ENCODE measurements at places on chromosomes 1 and 21. TPM values are rescaled to one million over a fixed set of nuclear protein-coding genes. Genes with fewer than 3 reads are reported as not detected.

GRCh38 chr1:209723756-209724693 is 19.4 kb downstream of the HSD11B1 start:
- no peak for DNase-seq

DNA sequence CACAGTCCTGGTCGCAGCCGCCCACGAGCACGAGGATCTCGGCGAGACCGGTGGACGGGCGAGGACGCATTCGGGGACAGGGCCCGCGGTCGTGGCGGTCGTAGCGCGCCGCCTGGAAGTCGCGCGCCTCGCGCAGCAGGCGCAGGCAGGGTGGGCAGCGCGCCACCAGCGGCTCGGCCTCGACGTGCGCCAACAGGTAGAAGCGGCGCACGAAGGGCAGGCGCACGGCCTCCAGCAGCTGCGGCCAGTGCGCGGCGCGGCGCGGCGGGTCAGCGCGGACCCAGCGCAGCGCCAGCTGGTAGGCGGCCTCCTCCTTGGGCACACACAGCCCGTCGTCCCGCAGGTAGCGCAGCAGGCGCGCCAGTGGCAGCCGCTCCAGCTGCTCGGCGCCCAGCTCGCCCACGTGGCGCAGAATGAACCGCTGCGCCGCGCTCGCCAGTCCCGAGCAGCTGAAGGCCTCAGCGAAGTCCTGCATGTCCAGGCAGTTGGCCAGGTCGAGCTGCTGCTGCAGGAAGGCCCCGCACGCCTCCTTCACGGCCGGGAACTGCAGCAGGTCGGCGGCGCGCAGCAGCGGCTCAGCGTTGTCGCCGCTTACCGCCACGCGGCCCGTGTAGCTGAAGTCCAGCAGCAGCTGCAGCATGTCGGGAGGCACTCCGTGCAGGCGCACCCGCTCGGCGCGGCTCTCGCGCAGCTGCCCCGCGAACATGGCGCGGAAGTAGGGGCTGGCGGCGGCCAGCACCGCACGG is 573 bp downstream of the KLHL21 start:
- DNase-seq = peak; percentile 85

DNA sequence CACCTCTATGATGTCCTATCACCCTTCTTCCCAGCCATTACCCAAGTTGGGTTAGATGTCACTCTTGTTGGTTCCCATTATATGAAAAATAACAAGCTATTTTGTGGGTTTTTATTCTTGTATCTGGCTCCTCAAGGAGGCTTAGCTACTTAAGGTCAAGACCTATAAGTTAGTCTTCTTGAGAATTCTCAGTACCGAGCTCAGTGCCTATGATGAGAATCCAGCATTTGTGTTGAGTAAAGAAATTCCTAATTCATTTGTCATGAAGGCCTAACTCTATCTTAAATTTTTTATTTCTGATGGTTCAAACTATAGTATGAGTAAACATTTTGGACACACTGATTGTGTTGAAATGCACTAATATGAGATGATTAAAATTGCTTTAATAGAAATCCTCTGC is 15.9 kb downstream of the NUF2 start:
- DNase-seq = no peak

DNA sequence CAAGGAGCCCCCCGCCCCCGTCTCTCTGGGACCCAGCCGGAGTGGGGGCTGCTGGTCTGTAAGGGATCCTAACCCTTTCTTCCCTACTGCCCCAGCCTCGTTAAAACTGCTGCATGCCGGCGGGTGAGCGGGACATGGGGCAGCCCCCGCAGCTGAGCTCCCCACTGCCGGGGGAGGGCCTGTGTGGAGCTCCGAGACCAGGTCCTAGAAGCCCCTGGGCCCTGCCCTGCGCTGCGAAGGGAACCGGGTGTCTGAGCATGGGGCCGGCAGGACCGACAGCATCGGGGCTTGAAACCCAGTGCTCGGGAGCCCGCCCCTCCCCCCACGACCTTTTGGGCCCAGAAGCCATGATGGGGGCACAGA is 9.2 kb upstream of the COL6A1 start:
- no peak for DNase-seq

DNA sequence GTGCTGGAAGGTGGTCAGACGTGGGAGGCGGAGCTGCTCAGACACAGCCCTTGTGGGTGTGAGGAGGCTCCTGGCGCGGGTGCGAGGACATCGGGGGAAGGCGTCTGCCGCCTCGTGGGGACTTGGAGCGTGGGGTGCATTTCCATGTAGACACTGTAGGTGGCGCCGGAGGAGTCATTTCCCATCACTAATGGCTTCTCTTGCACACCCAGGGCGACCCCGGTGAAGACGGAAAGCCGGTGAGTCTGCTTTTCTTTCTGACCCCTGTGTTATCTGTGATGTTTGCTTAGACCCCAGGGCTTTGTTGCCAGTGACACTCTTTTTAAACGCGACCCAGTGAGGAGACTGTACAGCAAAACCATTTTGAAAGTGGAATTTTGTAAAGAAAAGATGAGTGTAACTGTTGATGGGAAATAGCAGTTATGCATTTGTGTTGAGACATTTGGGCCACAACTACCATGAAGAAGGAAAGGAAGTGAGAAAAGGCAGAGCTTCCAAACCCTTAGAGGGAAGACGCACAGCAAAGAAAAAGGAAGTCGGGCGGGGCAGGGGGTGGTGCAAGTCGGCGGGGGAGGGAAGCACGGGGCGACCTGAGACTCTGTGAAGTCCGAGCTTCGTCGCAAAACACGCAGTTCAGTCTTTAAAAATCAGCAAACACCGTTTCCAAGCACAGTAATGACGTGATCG is 64.0 kb downstream of the SLC19A1 start:
- DNase-seq = peak; percentile 78

GRCh38 chr1:226125831-226126230 is 60.7 kb downstream of the ACBD3 start:
- peak; percentile 33 for DNase-seq

DNA sequence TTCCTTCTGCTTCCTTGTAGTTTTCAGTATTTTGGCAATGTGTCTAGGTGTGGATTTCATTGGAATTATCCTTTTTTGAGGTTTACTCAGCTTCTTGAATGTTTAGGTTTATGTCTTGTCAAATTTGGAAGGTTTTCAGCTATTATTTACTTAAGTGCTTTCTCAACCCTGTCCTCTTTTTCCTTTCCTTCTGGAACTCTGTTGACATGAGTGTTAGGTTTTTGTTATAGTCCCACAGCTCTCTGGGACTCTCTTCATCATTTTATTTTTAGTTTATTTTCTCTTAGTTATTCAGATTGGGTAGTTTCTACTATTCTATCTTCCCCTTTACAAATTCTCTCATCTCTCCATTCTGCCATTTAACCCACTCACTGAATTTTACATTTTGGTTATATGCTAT is 63.1 kb upstream of the GPR88 start:
- no peak for DNase-seq

DNA sequence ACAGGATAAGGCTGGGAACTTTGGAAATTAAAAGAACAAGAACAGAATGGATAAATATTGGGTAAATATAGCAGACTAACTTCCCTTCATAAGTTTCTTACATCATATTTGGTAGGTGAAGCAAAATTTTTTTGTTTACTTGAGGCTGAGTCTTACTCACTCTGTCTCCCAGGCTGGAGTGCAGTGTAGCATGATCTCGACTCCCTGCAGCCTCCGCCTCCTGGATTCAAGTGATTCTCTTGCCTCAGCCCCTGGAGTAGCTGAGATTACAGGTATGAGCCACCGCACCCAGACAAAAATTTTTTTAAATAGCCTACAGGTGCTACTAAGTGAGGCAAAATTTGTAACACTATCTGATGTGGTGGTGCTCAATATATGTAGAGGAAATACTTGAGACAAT is 50.7 kb downstream of the TM2D1 start:
- no peak for DNase-seq

- DNase-seq = no peak
Measured at GRCh38 chr1:72649991-72650390, 367.7 kb upstream of the NEGR1 start.

- DNase-seq = no peak
Measured at GRCh38 chr1:5815211-5815610, 177.0 kb downstream of the NPHP4 start.

- DNase-seq = no peak
Measured at GRCh38 chr1:43904660-43905551, 28.7 kb upstream of the ARTN start.

GRCh38 chr21:44349847-44350772 is 3.3 kb upstream of the TRPM2 start:
- no peak for DNase-seq

DNA sequence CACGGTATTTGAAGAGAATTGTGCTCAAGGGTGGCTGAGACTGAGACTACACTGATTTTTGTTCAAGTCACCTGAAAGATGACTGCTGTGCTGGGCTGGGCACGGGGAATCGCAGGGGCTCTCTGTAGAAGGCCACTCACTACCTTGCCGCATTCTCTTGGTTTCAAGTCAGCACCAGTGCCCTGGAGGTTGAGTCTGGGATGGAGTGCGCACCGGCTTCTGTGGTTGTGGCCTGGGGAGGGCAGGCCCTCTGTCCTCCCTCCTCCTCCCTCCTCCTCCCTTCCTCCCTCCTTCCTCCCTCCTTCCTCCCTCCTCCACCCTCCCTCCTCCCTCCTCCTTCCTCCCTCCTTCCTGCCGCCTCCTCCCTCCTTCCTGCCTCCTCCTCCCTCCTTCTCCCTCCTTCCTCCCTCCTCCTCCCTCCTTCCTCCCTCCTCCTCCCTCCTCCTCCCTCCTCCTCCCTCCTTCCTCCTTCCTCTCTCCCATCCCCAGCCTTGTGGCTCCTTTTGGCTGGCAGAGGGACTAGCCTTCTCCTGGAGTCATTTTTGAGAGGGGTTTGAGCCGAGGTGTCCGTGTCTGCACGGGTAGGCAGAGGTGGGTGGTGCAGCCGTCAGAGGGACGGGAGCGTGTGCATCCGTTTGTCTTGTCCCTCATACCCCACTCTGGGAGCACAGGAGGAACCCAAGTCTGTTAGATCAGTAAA is 9.5 kb downstream of the RER1 start:
- DNase-seq = no peak

DNA sequence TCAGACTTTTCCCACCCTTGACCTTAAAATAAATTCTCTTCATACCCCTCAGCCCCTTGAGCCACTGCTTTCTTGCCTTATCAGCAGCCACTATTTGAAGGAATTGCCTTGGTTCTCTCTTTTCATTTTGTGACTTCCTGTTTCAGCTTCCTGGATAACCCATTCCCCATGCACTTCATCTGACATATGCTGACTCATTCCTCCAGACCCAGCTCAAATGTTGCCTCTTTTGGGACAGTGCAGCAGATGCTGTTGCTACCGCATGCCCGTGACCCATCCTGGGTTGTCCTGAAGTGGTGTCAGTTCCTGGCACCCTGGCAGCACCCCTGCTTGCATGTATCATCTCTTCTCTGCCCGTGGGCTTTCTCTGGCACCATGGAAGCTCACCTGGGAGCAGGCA is 496.1 kb downstream of the PTPRU start:
- DNase-seq = no peak

DNA sequence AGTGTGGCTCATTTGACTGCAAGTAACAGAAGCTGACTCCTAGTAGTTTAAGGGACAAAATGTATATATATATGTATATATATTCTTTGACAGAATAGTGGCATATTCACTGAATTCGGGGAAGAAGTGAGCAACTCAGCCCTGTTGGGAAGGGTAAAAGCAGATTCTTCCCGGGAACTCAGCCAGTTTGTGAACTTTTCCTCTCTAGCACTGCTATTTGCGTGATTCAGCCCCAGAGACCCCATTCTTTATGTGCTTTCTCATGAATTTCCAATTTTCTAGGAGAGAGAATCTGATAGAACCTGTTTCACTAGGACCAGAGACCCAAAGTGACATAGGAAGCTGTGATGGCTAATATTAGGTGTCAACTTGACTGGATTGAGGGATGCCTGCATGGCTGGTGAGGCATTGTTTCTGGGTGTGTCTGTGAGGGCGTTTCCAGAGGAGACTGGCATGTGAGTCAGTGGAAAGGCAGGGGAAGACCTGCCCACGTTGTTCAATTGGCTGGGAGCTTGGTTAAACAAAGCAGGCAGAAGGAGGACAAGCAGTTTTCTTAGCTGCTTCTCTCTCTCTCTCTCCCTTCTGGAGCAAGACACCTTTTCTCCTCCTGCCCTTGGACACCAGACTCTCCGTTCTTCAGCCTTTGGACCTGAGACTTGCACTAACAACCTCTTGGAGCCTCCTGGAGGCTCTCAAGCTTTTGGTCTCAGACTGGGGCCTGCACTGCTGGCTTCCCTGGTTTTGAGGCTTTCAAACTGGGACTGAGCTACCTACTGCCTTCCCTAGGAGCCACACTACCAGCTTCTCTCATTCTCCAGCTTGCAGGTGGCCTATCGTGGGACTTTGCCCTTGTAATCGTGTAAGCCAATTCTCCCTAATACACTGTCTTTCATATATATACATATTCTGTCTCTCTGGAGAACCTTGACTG is 93.4 kb upstream of the KCNK1 start:
- DNase-seq = no peak

- DNase-seq = no peak
Measured at GRCh38 chr21:16389643-16390042, 659.9 kb downstream of the USP25 start.

- no peak for DNase-seq
Measured at GRCh38 chr1:2099886-2100779, 49.9 kb downstream of the PRKCZ start.

- DNase-seq = no peak
Measured at GRCh38 chr1:190759807-190760206, 282.1 kb upstream of the BRINP3 start.

DNA sequence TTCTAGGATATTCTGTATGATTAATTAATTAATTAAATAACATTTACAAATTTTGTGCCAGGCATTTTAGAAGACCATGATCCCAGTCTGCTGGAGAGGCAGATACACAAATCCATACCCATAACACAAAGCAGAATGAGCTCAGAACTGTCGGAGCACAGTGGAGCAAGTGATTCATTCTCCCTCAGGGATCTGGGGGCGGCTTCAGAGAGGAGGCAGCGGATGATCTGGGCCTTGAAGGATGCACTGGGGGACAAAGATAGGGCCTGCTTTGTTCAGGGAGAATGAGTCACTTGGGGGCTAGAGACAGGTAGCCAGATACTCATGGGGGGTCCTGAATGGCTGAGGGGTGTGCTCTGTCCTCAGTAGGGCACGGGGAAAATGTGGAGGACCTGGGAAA is 50.9 kb upstream of the TRABD2B start:
- DNase-seq = no peak

DNA sequence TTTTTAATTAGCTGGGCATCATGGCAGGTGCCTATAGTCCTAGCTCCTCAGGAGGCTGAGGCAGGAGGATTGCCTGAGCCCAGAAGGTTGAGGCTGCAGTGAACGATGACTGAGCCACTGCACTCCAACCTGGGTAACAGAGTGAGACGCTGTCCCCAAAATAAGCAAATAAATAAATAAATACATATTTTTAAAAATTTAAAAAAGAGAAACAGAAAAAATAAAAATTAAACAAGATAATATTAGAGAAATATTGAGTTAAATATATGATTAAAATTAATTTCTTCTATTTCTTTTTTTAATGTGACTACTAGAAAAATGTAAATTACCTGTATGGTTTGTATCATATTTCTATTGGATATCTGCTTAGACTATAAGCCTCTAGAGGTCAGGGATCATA is 59.3 kb upstream of the ATP1A1 start:
- no peak for DNase-seq

Gene ELF3
- 447 TPM for polyA plus RNA-seq

Gene GPR37L1
- polyA plus RNA-seq = 0.11 TPM

Gene GLIS1
- polyA plus RNA-seq = 0.08 TPM

Gene THEM5
- polyA plus RNA-seq = not detected

Gene COL6A1
- polyA plus RNA-seq = 131 TPM

Gene BEND5
- 16.2 TPM for polyA plus RNA-seq

Gene COL16A1
- polyA plus RNA-seq = 19.3 TPM
